NCI-H1105 treated with DMSO at 0.1 percent for 48 hours (cell line): ENCODE measurements at places on chromosomes 1 and 21.
A peak's percentile ranks its signal among the peaks of the same experiment; 100 is the strongest.

DNA sequence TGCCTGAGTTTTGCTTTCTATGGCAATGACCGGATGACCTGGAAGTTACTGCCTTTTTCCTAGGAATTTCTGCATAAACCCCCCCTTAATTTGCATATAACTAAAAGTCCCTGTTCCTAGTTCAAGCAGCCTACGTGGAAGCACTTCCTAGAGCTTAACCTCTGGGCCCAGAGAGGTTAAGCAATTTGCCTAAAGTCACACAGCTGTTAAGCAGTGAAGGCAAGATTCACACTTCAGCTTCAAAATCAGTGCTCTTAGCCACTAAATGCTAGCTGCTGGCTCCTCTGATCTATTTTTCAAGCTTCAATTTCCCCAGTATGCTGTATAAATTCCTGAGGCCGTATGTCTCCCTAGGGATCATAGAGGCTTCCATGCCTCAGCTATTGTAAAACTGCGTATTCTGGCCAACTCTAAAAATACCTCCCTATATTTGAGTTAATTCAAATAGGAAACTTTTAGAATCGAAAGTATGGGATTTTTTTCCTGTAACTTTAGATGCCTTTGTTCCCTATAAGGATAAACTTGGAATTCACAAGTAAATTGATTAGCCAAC lies 53.1 kb upstream of the CD5L start:
- no peak for DNase-seq

DNA sequence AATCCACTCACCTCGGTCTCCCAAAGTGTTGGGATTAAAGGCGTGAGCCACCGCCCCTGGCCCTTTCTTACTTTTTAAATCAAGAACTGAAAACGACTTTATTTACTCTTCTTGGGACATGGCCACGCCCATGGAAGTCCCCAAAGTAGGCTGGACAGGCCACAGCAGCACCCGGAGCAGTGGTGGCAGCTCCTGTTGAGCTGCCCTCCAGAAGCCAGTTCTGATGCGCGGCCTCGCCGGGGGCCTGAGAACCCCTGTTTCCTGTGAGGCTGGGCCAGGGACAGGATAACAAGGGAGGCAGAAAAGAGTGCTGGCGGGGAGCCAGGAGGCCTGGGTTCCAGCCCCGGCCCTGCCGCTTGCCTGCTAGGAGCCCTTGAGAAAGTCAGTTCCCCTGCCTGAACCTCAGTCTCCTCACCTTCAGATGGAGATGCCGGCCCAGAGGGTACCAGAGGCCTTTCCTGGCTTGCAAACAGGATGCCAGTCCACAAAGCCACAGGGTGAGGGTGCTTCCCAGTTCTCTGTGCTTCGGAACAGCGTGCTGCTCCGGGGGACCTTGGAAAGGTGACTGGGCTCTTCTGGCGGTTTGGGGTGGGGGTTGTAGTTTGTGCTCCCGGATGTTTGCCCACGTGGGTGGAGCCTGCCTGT lies 59.4 kb downstream of the RUNX3 start:
- DNase-seq, result no peak

GRCh38 chr1:228038387-228039005 lies 31.7 kb downstream of the WNT3A start:
- no peak for DNase-seq

GRCh38 chr1:169699707-169700106 lies 11.7 kb downstream of the SELL start:
- DNase-seq, result no peak

DNA sequence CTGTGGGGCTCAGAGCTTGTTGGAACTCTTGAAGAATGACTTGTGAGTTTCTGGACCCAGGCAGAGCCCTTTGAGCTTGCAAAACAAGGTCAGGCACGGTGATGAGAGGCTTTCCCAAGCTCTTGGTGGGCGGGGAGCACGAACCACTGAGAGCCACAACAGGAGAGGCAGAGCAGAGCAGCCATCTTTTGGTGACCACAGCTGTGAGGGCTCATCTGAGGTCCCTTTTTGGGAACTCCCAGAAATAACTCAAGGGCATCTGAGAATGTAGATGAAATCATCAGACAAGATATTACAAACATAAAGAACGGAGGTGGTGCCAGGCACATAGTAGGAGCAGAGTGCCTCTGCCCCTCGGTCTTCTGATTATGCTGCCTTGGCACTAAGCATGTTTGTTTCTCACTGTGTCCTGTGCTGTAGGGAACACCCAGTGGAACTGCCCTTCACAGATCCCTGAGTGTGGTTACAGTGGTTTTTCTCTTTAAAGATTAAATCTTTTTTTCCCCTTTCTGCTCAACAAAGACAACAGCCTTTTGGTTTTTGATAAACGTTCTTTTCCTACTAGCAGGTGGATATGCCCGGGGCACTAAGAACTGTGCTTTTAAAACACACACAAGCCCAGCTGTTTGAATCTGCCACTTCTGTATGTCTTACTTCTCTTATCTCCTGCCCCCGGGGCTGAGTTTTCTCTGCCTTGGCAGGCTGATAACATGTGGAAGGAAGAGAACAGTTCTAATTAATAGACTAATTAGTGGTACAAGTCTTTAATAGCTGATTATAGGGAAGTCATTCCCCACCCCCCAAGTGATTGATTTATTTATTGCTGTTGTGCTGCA lies 37.7 kb downstream of the CD34 start:
- DNase-seq, result no peak

DNA sequence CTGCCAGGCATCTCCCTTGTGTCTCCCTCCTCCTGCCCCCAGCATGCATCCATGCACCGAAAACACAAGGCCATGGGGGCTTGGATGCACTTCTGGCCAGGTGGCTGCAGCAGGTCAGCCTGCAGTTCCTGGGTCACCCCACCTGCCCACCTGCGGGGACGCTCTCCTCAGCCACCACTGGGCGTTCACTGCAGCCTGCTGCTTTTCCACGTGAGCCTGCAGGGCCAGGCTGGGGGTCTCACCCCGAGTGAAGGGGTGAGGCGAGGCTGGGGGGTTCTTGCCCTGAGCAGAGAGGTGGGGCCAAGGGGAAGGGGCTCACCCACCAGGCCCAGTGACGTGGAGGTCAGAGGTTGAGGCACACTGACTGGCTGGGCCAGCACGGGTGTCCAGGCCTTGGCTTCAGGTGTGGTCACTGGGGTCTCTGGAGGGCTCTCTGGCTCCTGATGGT lies 64.6 kb downstream of the WNT9A start:
- no peak for DNase-seq

GRCh38 chr1:31783846-31784245 lies 19.7 kb upstream of the ADGRB2 start:
- DNase-seq, result no peak

DNA sequence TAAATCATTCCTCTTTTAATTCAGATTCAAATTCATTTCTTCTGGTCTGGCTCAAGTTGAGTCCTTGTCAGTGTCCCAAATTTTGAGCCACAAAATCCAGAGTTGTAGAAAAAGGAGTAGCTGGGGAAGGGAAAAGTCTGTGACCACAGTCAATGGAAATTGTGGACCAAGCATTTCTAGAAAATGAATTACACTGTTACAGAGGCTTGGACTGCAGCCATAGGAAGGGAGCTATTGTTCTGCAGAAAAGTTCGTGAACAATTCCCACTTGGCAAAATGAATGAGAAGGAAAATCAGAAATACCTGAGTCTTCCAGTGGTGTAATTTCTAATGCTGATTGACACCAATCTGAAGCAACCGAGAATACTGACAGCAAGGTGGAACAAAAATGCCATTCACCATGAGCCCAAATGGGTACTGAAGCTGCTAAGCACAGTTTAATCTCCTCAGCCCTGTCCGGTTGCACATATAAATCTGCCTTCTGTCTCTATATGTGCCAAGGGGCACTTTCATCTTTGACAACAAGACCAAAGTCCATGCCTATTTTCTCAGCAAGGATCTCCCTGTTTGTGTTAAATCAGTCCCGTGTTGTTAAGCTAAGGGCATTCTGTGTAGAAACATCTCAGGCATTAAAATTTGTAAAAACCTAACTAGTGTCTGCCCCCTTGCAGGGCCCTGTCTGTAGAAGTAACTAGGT lies 51.3 kb downstream of the TEX35 start:
- no peak for DNase-seq

GRCh38 chr1:56173736-56174135 lies 405.6 kb downstream of the PLPP3 start:
- DNase-seq, result no peak

- no peak for DNase-seq
Measured at GRCh38 chr21:34836933-34837505, 168.2 kb downstream of the CLIC6 start.

GRCh38 chr1:64525116-64525686 lies 55.3 kb downstream of the CACHD1 start:
- DNase-seq, result no peak

GRCh38 chr1:181213056-181213455 lies 124.6 kb downstream of the IER5 start:
- DNase-seq, result no peak

DNA sequence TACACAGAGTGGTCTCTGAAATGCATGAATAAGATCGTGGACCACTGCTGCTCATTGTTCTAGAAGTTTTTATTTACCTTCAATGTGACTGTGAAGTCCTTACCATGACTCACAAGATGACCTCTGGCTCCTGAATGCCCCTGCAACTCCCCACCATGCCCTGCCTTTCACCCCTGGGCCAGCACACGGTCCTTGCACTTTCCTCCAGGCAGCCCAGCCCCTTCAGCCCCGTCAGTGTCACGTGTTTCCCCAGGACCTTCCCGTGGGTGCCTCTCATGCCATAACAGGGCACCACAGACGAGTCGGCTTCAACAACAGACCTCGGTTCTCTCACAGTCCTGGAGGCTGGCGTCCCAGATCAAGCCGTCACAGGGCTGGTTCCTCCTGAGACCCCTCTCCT lies 62.1 kb downstream of the B3GALT5 start:
- DNase-seq, result no peak

DNA sequence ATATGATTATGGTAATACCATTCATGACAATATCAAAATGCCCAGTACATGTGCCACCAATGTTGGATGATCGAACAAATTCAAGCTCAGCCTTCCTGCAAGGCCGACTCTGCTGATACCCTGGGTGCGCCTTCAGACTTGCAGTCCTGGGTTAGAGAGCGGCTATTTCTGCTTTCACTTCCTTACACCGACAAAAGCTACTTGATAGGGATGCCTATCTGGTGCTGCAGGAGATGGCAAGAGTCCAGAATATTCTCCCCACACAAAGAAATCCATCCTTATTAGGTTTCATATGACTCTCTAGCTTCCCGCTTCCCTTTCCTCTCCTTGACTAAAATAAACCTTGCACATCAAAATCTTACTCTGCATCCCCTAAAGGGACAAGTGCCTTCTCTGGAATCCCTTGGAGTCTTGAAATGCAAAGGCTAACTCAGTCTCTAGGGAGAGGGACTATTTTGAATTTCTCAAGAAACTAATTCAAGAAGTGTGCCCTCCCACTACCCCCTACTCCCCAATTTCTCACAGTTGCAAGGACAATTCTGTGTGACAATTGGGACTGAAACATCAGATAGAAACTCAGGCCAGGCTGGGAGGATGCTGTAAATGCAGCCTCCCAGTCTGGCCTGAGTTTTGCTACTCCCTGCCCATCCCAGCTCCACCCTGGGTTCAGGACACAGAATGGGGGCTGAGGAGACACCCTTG lies 103.1 kb upstream of the USP24 start:
- DNase-seq, result no peak

DNA sequence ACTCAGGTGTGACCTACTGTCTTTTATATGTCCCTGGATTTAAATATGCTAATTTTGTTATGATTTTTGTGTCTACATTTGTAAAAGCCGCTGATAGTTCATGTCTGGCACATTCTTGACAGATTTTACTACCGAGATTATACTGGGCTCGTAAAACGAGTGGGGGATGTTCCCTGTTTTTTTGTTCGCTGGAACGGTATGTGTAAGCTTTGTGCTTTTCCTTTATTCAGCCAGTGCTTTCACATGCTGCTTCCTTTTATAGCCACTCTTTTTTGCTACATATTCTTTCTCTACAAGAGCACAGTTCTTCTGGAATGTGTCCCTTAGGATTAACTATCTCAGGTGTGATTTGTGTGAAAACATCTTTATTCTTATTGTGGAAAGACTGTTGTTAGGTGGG lies 46.6 kb downstream of the ADARB1 start:
- no peak for DNase-seq

DNA sequence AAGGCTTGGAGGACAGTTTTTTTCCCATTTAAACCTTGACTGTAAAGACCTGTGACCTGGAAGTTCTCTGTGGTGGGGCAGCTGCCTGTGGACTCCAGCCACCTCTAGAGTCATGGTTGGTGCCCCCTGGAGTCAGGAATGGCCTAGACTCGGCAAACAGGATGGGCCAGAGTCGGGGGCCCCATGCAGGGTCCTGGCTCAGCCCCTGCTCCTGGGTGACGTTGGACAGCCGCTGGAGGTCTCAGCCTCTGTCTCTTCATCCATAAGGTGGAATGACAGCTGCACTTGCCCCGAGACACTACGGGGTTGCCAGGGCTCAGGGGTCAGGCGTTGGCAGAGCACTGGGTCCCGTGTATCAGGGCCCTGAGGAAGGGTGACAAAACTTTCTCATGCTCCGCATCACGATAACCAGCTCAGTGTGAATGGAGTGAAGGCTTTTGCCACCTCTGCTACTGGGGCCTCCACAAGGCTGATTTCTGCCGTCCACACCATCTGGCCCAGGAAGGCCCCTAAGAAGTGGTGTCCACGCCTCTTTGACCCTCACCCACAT lies 58.5 kb upstream of the TTC34 start:
- DNase-seq, result no peak

DNA sequence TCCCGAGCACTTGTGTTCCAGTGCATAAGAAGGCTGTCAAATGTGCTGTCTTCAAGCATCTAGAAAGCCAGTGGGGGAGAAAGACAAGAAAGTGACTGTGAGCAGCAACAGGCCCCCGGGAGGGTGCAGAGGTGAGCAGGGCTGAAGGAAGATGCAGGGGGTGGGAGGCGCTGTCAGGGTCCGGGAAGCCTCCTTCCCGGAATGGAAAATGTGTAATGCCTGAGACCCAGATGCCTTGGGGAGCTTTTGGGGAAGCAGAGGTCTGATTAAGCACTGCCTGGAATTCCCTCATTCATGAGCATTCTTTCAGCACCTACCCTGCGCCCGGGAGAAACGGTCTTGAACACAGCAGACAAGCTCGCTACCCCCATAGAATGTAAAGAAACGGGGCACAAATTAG lies 1.3 kb downstream of the NPHP4 start:
- DNase-seq, result no peak

DNA sequence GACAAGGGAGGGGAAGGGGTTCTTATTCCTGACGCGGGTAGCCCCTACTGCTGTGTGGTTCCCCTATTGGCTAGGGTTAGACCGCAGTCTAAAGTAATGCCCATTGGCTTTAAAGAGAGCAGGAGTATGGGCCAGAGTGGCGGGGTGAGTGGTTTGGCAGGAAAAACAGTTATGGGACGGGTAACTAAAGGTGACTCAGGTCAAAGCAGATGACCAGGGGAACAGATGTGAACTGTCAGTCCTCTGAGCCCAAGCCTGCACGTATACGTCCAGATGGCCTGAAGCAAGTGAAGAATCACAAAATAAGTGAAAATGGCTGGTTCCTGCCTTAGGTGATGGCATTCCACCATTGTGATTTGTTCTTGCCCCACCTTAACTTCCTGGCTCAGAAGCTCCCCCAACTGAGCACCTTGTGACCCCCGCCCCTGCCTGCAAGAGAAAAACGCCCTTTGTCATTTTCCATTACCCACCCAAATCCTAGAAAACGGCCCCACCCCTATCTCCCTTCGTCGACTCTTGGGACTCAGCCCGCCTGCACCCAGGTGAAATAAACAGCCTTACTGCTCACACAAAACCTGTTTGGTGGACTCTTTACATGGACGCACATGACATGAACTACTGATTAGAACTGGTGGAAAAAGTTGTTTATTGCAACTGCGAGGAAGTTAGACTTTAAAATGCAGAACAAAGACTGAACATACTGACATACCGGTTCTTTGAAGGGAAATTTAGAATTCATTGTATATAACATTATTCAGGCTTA lies 758 bp upstream of the ATAD3B start:
- peak; percentile 25 for DNase-seq
